Right renal cortex interstitium (tissue), 3 donors: ENCODE measurements at places on chromosomes 4 and X.

DNA sequence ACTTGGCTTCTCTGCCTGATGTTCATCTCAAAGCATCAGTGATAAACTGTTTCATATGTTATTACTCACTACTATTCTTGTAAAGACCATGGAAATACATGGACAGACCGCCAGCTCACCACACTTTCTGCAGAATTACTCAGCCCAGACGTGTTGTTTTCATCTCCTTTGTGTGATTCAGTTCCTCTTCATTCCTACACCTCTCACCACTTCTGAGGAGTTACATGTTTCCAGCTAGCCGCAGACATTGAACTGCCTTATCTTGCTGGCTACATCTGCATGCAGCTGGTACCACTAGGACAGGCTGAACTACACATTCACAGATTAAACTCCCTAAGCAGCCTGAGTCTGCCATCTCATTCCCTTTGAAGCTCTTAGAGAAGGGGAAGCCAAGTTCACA is 443.2 kb upstream of the FGF16 start:
- DNase-seq = no peak

- no peak for DNase-seq
These were observed 544.7 kb downstream of the NLGN4X start for GRCh38 chrX:5683996-5684395.

DNA sequence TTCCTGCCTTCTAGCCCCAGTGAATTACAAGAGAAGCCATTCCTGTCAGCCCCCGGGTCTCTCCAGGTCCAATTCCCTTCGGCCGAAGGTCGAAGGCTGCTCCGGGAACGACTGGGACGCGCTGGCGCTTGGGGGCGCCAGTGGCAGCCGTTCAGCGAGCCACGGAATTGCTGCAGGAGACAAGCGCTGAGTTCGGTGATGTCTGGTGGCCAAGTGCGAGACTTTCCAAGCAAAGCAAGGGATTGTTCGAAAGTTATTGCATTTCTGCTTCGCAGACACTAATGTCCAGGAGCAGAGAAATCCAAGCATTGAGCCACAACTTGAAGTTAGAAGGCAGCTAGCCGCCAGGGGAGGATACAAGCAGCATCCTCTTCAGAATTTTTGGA is 1.1 kb upstream of the DKK2 start:
- DNase-seq = peak; percentile 29

DNA sequence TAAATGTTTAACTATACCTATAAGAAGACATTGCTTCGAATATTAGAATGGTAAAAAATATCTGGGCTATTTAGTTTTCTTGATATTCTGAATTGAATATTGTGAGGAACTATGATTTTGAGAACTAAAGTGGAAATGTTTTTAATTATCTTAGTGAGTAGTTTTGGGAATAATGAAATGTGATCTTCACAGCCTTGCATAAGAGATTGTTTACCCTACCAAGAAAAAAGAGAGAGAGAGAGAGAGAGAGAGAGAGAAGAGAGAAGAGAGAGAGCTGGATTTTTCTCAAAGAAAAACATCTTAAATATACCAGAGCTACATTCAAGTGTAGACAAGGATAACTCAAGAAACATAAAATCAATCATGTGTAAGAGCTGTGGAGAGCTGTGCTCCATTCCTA is 148.7 kb upstream of the MAD2L1 start:
- DNase-seq = no peak

DNA sequence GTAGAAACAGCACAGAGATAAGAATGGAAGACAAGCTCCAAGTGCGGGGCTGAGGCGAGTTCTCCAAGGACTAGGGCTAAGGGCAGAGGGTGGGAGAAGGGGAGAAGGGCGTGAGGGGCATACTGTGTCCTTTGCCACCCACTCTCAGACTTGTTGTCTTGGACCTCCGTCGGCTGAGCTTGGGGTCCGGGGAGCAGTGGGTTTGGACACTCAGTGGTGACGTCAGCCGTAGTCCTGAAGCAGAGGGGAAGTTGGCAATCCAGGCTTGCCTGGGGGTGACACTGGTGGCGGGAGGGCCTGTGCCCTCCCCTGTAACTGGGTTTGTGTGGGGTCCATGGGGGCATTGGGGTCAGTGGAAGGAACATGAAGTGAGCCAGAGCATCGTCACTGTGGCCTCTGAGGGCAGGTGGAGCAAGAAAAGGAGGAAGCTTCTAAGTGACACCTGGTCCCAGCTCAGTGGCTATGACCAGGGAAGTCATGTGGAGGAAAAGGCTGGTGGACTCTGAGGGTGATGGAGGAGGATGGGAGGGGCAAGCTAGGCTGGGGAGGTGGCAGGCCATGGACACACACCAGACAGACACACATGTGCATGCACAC is 17.6 kb downstream of the CD99 start:
- DNase-seq = no peak
